ENCODE measurements at places on chromosomes 12 and 14.

DNA sequence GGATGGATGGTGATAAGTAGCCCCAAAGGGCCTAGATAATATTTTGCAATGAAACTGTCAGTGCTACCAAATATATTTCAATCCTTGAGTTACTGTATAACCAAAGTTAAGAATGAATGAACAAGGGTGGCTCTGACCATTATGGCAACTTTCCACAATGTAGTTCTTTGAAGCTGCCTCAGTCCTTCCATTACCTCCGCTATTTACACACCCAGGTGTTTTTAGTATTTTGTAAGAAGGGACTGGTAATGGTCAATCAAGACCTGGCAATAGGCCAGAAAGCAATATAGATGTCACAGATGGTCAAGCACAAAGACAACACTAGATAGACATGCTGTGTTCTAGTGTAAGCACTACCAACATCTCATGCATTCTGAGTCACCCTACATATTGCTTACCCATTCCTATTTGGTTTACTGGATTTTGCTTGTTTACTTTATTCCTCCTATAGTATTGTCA, 16.3 kb downstream of the DUSP16 start:
- no peak for DNase-seq

GRCh38 chr14:23324455-23324846, 3.2 kb downstream of the PABPN1 start:
- no peak for DNase-seq

- no peak for DNase-seq
Observed at GRCh38 chr12:6644257-6644596, 3.0 kb downstream of the ACRBP start.

GRCh38 chr12:124844411-124845397, 19.0 kb downstream of the SCARB1 start:
- DNase-seq: no peak

DNA sequence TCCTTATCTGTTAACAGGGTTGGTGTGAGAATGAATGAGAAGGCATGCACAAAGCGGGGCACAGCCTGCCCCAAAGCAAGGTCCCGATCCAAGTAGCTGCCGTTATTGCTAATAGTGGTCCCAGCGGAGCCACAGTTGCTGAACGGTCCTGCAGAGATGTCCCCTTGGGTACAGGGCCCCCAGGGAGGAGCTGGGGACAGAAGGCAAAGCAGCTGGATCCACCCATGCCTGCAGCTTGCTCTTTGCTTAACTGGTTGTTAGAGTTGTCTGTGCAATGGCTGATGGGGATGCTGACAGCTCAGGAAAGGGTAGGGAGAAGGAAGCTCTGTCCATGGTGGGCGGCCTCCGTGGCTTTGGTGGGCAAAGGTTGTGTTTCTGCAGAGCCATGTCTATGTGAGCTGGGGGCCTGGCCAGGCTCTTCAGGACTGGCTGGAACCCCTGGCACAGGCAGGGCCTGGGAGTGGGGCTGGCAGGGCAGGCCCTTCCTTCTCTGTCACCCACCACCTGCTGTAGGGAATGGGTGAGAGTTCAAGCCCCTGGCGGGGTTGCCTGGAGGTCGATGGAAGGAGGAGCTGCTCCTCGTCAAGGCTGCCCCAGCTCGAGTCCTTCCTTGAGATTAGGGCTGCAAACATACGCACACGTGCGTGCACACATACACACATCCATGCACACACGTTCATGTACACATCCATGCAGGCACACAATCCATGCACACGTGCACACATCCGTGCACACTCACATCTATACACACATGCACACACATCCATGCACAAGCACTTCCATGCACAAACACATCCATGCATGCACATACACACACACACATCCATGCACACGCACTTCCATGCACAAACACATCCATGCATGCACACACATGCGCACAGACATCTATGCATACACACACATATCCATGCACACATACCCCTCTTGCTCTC, 35.4 kb downstream of the NOC4L start:
- no peak for DNase-seq
